ENCODE measurements at places on chromosomes 5 and 9.
A peak's percentile ranks its signal among the peaks of the same experiment; 100 is the strongest.

- no peak for DNase-seq
These were observed 367.1 kb upstream of the MPDZ start for GRCh38 chr9:13646500-13647021.

DNA sequence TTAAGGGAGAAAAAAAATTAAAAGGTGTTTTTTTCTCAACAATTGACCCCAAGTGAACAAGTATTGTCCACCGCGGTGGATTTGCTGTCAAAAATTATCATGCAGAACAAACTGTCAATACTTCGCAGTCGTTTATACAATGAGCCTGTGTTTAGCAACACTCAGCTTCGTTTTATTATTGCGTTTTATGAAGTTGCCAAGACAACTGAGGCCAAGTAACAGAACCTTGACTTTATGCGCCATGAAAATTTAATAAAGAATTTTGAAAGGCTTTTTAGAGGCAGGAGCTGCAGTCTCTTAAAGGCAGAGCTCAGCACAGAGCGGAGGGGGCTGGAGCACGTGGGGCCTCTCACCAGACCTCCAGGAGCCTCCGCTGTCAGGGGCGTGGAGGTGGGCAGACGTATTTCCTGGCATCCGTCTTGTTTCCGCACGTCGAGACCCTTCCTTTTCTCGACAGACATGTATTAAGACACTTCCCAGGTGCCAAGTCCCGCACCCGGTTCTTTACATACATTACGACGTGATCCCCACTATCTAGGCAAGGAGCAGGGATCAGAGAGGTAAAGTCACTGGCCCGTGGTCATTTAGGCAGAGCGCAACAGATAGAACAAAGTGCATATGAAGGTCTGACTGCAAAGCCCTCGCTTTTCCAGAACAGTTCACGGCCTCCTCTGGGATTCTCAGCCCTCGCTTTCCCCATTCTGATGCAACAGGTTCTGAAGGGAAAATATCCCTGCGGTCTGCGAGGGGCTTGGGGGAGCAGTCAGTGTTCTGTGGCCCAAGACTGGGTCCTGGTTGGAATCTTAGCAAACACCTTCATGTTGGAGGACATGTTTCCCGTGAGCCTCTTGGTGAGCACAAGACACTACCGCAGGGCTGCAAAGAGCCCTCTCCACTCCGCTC, 164.4 kb downstream of the DAB2IP start:
- DNase-seq = no peak

GRCh38 chr9:98132806-98133631, 14.0 kb upstream of the TRIM14 start:
- DNase-seq = no peak

DNA sequence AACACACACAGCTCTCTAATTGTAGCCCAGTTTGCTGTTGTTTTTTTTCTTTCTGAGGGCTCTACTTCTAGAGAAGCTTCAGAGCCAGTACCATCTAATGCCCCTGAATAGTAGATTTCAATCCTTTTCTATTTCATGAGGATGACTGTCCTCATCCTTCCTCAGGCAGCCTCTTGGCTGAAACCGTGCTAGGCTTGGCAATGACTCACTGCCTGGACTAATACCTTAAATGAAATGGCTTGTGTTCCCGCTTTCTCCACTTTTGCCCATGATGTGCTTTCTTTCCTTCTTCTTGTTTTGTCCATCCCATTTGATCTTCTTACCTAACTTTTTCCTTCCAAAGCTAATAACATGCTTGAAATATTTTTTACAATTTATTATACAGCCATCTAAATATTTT, 80.1 kb downstream of the ITGA1 start:
- DNase-seq = no peak

GRCh38 chr9:70094747-70095146, 51.1 kb downstream of the MAMDC2 start:
- DNase-seq = no peak

DNA sequence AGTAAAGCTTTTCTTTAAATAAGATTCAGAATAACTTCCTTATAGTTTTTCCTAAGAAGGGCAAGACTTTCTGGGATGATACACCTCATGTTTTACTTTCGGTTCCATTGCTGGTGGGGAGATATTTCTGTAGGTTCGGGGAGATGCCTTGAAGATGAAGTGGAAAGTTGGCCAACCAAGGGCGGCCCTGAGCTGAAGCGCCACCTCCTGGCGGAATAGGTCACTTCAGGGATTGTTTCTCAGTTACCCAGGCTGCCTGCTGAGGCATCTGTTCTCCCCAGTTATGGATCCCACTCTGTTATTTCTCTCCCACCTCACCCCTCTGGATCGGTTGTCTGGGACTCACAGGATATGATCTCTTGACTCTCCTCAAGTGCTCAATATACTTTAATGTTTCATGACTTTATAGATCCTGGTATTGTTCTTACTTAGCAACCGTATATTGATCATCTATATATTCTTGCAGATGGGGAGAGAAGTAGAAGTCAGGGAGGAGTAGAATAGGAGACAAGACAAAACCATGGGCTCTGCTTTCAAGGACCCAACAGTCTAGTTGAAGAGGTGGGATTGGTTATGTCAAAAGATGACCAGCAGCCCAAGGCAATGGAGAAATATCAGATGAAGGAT, 23.4 kb downstream of the MEGF10 start:
- peak; percentile 48 for DNase-seq

- peak; percentile 42 for DNase-seq
These were observed at the start of gene GALNT12 for GRCh38 chr9:98807070-98807813. Gene GALNT12, plus strand, starts transcription at chr9:98807670. Its CDS starts 29 bp downstream, at chr9:98807699.

DNA sequence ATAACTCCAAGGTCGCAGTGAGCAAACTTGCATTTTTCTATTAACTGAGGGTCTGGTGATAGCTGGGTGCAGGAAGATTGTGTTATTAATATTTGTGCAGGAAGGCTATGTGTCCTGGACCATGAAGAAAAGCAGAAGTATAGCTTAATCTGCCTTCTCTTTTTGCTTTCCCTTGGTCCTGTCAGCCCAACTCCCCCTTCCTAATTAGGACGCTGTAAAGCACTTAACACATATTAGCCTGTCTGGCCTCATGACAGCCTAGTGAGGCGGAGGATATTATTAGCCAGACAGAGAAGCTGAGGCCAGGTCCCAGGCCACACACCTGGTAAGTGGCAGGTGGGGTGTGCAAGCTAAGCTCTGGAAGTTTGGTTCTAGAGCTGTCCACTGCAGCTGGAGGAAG, 29.5 kb downstream of the SLC46A2 start:
- DNase-seq = no peak

- no peak for DNase-seq
These were observed 32.2 kb upstream of the TGFBI start for GRCh38 chr5:135996611-135997010.

GRCh38 chr5:129460936-129461710, 1.0 kb downstream of the ADAMTS19 start:
- no peak for DNase-seq

GRCh38 chr9:133437753-133438531, 15.8 kb downstream of the ADAMTS13 start:
- DNase-seq = no peak

GRCh38 chr9:105679257-105680022, 14.9 kb upstream of the TMEM38B start:
- DNase-seq = no peak

- DNase-seq = no peak
These were observed 49.0 kb downstream of the OLFM1 start for GRCh38 chr9:135136481-135136880.

DNA sequence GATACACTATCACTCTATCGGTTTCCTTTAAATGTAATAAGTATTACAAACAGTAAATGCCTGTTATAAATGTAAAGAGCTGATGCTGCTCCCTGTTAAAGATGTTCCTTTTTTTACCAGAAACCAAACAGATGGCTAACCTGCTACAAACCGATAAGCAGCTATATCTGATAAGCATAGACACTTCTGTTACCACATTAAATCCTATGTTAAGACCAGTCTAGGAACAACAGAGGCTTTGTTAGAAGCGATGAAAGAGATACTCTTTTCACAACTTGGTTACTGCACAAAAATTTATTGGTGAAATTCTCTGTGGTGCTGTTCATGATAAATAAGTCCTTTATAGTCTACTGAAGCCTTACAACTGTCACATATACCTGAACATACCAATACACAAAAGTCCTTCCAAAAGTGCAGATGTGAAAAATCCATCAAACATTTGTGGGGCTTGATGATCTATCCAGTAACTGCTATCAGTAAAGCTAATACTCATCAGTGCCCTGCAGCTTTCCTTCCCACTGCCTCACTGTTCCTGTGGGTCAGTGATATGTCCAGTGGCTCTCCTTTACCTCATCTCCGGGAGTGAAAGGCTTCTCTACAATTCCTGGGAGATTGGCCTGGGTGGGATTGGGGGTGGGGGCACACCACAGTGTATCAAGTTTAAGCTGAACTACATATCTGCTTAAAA, 25.8 kb upstream of the PRXL2C start:
- no peak for DNase-seq

GRCh38 chr5:142323480-142324135, 1.2 kb downstream of the SPRY4 start:
- DNase-seq = no peak

DNA sequence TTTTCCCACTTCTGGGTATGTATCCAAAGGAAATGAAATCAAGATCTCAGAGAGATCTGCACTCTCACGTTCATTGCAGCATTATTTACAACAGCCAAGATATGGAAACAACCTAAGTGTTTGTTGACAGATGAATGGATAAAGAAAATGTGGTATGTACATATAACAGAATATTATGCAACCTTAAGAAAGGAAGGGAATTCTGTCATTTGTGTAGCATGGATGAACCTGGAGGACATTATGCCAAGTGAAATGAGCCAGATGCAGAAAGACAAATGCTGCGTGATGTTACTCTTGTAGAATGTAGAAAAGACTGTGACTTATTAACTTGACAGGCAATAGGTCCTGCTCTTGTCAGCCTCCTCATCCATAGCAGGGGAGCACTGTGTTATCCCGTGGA, 31.4 kb downstream of the PPARGC1B start:
- DNase-seq = no peak

GRCh38 chr5:115116001-115116400, 53.7 kb downstream of the TRIM36 start:
- DNase-seq = no peak
